Frontal cortex (tissue), 4 donors: ENCODE measurements at places on chromosomes 6 and 20. TPM values are rescaled to one million over a fixed set of nuclear protein-coding genes. Genes with fewer than 3 reads are reported as not detected.

DNA sequence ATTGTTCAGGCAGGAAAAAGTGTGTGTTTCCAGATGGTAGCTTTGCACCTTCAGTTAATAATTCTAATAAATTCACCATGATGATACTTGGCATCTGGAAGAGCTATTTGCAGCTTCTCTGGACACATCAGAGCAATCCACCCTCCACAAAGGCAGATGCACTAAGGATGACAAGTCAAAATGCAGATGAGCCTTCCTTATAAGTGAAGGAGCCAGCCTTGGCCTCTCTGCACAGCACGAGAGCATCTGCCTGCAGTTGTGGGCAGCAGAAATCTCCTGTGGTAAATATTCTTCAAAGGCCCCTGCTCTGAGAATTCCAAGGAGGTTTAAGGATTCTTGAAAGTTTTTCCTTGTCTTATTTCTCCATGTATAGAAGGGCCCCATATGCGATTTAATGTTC is 6.9 kb upstream of the POM121L2 start:
- DNase-seq, result no peak

DNA sequence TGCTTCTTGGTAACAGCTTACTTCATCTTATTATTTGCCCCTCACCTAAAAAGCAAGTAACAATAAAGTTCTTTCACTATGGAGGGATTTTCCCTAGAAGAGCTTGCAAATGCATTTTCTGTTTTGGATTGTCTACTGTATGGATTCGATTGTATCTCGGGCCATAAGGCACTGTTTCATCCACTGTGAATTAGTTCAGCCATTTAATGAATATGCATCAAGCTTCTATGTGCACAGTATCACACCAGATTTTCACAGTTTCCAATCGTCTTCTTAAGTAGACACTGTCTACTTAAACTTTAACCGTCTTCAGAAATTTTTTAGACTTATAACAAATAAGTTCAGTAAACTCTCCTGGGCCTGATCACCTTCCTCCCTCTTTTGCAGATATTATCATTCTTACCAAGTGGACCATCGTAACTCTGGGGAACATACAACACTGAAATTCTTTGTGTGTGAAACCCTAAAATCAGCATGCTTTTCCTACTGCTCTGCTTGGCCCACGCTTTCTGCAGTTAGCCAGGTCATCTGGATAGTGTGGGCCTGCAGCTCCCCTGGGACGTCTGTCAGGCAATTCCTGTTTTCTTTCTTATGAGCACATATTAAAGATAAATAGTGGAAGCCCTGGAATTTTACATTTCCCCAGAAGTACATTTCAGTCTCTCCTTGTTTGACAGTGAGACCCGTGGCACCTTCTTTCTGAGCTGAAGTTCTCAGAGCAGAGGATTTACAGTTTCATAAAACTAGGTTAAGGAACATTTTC is 136.5 kb upstream of the PDE10A start:
- DNase-seq, result no peak

- no peak for DNase-seq
Observed at GRCh38 chr6:89986650-89987074, 92.4 kb downstream of the GJA10 start.

DNA sequence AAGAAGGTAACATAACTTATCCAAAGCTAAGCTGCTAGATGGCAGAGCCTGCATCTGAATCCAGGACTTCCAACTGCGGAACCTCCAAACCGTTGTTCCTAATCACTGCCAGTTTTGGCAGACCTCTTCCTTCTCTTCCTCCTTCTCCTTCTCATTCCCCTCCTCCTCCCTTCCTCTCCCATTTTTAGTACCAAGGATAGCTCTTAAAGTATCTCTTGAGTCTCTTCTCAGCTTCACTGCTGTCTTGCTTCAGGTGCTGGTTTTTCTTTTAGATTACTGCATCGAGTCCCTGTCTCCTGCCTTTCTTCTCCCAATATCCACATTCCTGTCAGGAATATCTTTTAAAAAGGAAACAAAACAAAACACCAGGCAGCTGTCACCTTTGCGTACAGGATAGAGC is 77.1 kb downstream of the CDYL start:
- no peak for DNase-seq

The NOTCH4 gene
- total RNA-seq, result 5.3 TPM

DNA sequence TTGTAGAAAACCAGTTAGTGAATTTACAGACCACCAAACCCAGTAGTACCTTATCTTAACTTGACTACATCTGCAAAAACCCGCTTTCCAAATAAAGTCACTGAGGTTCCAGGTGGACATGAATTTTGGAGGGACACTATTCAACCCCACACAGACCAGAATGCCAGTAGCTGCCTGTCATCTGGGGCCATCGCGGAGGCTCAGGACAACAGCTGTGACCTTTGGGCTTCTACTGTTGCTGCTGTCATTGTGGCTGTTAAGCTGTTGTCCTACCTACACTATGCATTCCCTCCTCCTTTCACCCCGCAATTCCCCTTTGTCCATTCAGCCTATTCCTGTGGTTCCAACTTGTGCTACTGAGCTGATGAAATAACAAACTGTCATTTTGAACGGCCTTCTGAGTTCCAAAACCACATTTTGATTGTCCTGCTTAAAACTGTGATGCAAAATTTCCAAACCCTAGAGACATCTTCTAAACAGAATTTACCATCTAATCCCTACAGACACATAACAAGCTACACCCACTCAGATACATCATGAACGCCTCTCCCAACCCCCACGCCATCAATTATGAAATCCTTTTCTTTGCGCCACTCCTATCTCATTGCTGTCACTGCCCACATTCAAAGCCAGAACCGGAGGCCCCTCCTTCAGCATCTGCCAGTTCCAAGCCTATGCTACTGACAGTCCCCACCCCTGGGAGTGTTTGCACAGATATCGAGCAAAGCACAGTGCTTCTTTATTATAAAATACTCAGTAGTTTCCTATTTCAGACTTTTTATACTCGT is 125.0 kb downstream of the C6orf118 start:
- peak; percentile 12 for DNase-seq

- DNase-seq, result no peak
Observed at GRCh38 chr6:79269877-79270276, 35.4 kb upstream of the HMGN3 start.

GRCh38 chr6:112360498-112360897 is 13.4 kb downstream of the RFPL4B start:
- no peak for DNase-seq

- no peak for DNase-seq
Observed at GRCh38 chr6:169934699-169935347, 183.4 kb downstream of the ERMARD start.

GRCh38 chr6:36743538-36744303 is 46.1 kb downstream of the RAB44 start:
- no peak for DNase-seq

GRCh38 chr6:154615483-154616025 is 105.1 kb upstream of the CNKSR3 start:
- peak; percentile 18 for DNase-seq

The EYA4 gene
- 0.41 TPM for total RNA-seq

The DEFB121 gene
- not detected for total RNA-seq

DNA sequence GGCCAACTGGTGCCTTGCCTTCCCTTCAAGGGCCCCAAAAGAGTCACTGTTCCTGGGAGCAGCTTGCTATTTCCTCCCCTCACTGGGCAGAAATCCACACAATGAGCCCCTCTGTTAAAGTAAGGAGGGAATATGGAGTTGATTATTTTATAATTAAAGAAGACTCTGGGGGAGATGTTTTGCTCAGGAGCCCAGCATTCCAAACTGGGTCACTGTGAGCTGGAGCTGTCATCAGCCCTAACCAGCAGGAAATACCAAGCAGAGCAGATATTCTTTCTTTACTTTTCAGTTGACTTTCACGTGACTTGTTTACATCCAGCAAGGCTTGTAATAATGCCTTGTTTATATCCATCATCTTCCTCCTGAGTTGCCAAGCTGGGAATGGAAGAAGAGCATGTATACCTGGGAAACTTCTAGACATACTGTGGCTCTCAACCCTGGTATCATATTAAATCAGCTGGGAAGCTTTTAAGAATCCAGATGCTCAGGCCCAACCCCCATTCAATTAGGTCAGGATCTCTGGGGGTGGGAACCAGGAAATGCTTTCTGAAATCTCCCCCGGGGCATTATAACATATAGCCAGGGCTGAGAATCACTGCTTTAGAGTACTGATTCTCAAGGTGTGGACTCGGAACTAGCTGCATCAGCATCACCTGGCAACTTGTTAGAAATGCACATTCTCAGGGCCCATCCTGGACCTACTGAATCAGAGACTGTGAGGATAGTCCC is 175.6 kb upstream of the MYLIP start:
- no peak for DNase-seq

DNA sequence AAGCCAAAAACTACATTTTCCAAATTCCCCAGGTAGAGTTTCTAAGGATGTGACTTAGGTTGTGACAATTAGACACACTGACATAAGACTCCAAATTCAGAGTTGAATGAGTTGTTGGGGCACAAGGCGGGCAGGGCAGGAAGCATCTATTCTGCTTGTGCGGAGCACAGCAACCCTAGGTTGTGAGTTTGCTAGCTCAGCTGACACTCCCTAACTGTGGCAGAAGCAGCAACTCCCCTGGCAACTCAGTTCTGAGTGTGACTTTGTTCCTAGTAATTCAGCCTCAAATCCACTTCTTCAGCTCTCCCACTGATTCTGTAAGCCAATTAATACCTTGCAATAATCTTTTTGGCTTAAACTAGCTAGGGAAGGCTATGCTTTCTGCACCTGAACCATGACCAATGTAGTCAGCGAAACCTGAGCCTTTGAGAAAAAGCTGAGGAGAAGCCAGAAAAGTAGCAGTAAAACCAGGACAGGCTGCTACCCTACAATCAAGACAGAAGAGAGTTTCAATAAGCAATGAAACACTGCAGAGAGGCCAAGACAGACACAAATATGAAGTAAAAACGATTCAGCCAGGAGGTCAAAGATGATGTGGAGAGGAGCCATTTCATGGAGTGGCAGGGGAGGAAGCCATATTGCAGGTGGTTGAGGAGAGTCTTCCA is 30.0 kb upstream of the PAQR8 start:
- DNase-seq, result no peak

- DNase-seq, result no peak
Observed at GRCh38 chr6:113376847-113377165, 480.3 kb upstream of the MARCKS start.

The IP6K3 gene
- total RNA-seq, result not detected

DNA sequence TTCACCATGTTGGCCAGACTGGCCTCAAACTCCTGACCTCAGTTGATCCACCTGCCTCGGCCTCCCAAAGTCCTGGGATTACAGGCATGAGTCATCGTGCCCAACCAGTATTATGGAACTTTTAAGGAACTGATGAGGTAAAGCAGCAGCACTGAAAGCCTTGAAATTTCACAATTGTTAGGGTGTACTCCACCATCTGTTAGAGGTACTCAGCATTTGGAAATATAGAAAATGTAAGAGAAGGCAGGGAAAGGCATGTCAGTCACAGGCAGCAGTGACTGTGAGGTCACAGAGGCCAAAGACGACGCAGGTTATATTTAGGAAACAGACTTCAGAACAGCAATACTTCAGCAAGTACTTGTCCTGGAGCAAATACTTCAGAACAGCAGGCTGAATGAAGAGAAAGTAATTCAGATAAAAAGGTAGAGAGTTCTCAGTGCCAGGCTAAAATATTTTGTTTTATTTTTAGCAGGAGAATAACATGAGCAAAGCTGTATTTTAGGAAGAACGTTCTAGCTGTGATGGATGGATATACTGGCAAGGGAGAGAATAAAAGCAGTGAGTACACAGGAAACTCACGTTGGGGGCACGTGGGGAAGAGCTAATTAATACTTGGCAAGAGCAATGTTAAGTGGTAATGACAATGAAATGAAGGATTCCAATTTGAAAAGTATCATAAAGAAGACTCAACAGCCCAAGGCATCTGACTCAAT is 67.2 kb downstream of the DTNBP1 start:
- no peak for DNase-seq

GRCh38 chr6:17945575-17945974 is 41.9 kb downstream of the KIF13A start:
- DNase-seq, result no peak

- DNase-seq, result peak; percentile 20
Observed at GRCh38 chr6:87029711-87030314, 65.1 kb downstream of the CGA start.

- DNase-seq, result no peak
Observed at GRCh38 chr6:34053721-34054120, 92.2 kb downstream of the GRM4 start.

- DNase-seq, result no peak
Observed at GRCh38 chr6:55659304-55659703, 80.3 kb upstream of the HMGCLL1 start.

DNA sequence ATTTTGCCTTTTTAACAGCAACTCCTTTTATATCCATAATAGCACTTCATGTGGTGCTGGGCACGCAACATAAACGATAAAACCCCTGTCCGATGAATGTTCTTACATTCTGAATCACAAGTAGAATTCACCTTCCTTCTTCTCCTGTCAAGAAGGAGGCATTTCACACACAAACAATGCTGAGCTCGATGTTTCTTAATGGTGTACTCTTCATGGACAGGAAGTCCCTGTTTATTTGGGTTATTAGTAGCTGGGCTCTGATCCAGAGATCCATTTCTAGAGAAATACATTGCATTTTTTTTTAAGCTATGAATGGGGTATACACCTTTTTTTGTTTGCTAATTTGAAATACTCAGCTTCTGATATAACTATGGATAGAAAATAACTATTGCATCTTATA is 82.4 kb downstream of the PPP1R3G start:
- DNase-seq, result no peak

GRCh38 chr20:9139106-9139833 is 70.4 kb downstream of the PLCB4 start:
- no peak for DNase-seq

- no peak for DNase-seq
Observed at GRCh38 chr6:9564021-9564420, 850.9 kb downstream of the TFAP2A start.

The TINAG gene
- 0.41 TPM for total RNA-seq

The LPIN3 gene
- 0.41 TPM for total RNA-seq

GRCh38 chr6:22145376-22145775 is 151.5 kb downstream of the PRL start:
- DNase-seq, result no peak

GRCh38 chr6:107819964-107820337 is 4.2 kb downstream of the SCML4 start:
- DNase-seq, result no peak

DNA sequence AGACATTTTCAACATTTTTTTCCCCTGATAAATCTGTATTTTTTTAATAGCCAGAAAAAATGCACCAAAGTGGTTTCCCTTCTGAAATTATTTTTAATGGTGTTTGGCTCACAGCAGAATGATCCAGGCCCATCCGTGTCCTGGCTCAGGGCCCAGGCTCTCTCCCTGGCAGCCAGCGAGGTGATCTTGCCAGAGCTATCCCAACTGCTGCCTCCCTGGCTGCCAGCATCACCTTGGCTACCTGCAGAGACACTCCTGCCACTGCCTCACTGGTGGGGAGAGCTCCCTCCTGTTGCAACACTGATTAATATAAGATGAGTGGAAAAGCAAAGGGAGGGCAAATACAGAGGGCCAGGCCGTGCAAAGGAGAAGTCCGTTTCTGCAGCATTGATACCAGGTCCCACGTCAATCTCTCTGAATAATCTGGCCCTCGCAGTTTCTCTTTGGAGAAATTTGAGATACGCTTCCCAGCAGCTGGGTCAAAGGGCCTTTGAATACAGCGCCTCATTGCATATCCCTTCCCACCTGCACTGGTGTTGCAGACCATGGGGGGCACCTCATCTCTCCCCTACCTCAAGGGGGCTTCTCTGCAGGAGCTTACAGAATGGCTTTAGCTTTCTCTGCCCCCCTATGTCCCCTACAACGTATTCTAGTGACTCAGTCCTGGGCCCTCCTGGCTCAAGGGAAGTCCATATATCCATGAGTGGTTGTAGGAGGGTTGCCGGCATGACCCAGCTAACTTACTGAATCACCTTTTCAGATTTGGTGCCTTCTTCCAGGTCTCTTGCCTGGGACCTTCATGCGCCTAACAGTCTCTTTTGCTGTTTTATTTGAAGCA is 12.8 kb upstream of the DSTN start:
- DNase-seq, result no peak

GRCh38 chr6:155378276-155378675 is 64.0 kb upstream of the TFB1M start:
- no peak for DNase-seq
